ENCODE measurements at places on chromosomes 5 and 9.

GRCh38 chr9:100521282-100521681 lies 48.3 kb downstream of the TMEFF1 start:
- DNase-seq, result no peak

- DNase-seq, result no peak
These were observed 210.5 kb downstream of the ELAVL2 start for GRCh38 chr9:23615569-23615968.

- no peak for DNase-seq
These were observed 23.2 kb downstream of the EGR1 start for GRCh38 chr5:138488481-138488945.

DNA sequence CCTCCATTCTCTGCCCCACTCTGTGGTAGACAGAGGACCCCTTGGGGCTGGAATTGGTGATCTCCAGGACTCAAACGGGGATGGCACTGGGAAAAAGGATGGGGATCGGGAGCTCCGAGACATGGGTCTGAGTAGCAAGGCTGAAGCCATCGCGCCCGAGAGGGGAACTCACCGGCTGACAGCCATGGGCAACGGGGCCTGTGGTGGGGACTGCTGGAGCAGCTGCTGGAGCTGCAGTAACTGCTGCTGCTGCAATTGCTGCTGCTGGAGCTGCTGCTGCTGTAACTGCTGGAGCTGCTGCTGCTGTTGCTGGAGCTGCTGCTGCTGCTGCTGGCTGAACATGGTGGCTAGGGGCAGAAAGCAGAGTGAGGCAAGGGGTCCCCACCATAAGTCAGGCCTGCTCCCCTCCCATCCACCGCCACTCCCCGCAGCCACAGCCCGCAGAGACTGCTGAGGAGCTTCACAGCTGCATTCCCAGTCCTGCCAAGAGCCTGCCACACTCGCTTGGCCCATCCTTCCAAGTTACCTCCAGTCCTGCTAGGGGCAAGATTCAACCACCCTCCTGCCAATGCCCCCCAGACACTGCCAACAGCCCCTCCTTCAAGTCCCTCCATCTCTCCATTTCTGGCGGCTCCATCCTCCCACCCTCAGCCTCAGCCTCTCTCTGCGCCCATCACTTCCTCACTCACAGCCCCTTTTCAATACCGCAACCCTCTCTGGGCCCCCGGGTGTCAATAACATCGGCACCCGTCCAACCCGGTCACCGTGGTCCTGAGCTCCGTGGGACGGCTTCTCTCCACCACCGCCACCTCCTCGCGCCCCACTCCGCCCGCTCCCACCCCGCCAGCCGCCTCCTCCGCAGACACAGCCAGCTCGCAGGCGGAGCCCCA lies 611 bp downstream of the CIZ1 start:
- DNase-seq, result no peak

DNA sequence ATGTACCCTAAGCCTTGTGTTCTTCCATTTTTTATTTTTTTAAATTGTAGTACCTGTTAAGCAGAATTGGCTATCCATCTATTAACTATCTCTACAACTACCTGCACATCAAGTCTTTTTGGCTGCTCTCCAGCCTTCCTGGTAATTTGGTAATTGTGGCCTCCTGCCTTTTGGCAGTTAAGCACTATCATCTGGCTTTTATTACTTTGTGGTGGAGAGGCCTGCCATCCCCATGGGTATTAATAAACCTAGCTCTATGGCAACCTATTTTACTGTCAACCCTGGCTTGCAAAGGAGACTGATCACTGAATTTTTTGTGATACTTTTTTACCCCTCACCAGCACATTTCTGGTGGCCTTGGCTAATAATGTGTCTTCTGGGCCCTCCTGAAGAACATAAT lies 20.5 kb downstream of the SELENOP start:
- DNase-seq, result no peak

DNA sequence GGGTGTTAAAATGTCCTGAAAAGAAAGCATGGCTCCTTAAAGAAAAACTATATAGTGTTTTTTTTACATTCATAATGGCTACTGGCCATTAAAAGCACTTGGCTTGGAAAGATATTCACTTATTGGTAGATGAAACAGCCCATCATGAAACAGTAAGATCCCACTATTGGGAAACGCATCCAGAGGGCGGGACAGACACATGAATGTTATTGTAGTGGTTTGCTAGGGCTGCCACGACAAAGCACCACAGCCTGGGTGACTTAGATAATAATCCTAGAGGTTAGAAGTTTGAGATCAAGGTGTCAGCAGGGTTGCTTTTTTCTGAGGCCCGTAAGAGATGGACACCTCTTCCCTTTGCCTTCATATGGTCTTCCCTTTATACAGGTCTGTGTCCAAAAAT lies 139.4 kb upstream of the ANKH start:
- no peak for DNase-seq
